ENCODE measurements at places on chromosomes 4 and X. TPM values are rescaled to one million over a fixed set of nuclear protein-coding genes. Genes with fewer than 3 reads are reported as not detected.

DNA sequence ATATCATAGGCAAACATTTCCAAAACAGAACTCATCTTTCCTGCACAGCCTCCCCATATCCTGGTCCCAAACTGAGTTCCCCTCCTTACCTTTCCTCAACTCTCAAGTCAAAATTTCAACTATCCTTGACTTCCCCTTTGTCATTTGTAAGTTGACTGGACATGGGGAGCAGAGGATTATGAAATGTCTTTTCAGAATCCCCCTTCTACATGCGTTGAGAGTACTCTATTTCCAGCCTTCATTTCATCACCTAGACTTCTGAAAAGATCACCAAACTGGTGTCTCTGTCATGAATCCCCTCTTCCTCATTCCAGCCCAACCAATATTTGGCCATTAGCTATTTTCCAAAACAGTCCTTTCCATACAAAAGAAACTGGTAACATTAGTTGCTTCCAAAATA lies 95.2 kb downstream of the SYNPO2 start:
- no peaks in the 10 kb centered on the region for H3K4me1 ChIP-seq
- no peak overlapping the region for H3K4me3 ChIP-seq
- no peak overlapping the region for H3K27ac ChIP-seq
- peaks cover 9% of the 10 kb centered on the region for H3K27me3 ChIP-seq
- no peaks in the 10 kb centered on the region for H3K36me3 ChIP-seq
- DNase-seq: no peak

DNA sequence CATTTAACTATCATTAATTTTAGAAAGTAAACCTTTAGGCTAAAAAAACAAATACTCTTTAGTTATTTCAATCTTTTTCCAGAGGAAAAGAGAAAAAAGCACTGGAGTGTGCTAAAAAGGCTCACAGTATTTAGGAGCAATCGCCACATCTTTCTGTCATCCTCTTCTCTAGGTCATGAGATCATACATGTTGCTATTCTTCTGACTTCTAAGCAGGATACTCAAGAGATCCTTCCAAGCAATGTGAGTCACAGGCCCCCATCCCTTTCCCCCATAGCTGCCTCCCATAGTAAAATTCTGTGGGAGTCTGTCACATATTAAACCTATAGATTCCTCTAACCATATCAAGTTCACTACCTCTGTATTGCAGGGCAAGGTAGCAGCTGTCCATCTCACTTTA lies 7.7 kb downstream of the EDNRA start:
- peak overlapping the region; percentile 81 for H3K27ac ChIP-seq
- DNase-seq: no peak
- H3K27me3 ChIP-seq: no peaks in the 10 kb centered on the region
- H3K4me3 ChIP-seq: no peak overlapping the region

GRCh38 chr4:150782311-150782710 lies 200.4 kb downstream of the MAB21L2 start:
- H3K27me3 ChIP-seq: no peaks in the 10 kb centered on the region
- H3K36me3 ChIP-seq: peaks cover 15% of the 10 kb centered on the region
- peaks cover 8% of the 10 kb centered on the region for H3K4me1 ChIP-seq
- no peak for DNase-seq
- no peak overlapping the region for H3K27ac ChIP-seq

DNA sequence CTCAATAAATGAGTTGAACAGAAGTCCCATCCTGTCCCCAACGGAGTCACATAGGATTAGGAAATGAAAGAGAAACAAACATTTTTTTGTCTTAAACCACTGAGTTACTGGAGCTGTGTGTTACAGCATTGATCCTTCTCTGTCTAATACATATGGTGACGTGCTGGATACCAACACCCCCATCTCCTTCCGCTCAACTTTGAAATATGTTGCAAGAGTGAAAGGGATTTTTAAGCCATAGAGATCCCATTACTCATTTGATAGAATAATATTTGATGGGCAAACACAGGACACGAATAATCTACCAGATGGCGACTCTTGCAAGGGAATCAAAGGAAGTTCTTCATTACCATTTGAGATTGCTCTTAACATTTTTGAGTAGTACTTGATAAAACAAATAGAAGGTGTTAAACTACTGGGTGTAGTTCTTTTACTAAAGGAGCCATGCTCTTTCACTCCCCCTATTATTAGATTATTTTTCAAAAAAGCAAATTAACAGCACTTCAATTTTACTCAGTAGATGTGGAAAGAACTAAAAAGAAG lies 140.5 kb downstream of the PACRGL start:
- no peaks in the 10 kb centered on the region for H3K27me3 ChIP-seq
- no peak for DNase-seq
- no peaks in the 10 kb centered on the region for H3K4me1 ChIP-seq
- no peaks in the 10 kb centered on the region for H3K36me3 ChIP-seq

DNA sequence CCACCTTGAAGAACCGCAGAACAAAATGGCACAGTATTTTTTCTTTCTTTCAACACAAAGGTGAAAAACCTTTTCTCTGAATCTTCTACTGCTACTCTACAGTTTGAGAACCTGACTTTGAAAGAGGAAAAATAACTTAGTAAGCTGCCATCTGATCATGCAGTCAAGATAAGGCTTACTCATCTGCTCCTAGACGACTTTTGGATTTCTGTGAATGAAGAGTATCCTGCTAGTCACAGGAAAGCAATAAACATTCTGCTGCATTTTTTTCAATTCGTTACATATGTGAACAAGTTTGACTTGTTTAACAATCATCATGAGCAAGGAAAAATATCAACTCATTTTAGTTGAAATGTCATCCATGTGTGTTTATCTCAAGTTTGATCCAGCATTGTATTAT lies 25.2 kb downstream of the TIGD2 start:
- no peaks in the 10 kb centered on the region for H3K4me1 ChIP-seq
- no peak for DNase-seq
- no peak overlapping the region for H3K27ac ChIP-seq
- no peaks in the 10 kb centered on the region for H3K27me3 ChIP-seq

GRCh38 chrX:147803948-147804347 lies 107.8 kb upstream of the FMR1 start:
- no peaks in the 10 kb centered on the region for H3K36me3 ChIP-seq
- peaks cover 2% of the 10 kb centered on the region for H3K4me1 ChIP-seq
- H3K27ac ChIP-seq: no peak overlapping the region
- H3K4me3 ChIP-seq: no peak overlapping the region
- no peaks in the 10 kb centered on the region for H3K27me3 ChIP-seq

ARHGAP36 gene
- total RNA-seq: 0.42 TPM

DNA sequence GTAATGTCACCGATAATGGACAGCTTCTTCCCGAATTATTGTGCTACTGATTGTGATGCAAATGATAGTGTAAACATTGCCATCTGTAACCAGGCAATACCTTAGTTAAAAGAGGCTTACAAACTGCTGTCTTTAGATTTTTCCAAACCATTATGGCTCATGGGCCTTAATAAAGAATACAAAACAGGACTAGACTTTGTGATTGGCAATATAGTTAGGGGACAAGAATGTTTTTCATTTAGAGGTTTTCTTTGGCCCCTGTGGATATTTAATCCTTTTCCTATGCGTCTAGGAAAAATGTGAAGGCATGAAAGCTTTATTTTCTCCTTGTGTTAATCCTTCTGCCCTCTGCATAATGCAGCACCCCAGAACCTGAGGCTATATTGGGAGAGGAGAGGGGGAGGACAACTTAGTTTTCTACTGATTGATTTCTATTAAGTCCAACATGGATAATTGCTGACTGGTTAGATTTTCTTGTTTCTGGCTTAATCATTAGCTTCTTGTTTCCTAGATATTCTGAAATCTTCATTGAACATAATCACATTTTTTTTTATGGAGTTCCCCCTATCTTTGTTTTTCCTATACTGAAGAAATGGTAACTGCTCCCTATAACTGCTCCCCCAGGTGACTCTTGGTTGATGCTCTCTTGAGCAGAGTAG lies 1.9 kb downstream of the PRPS1 start:
- H3K36me3 ChIP-seq: peaks cover 1% of the 10 kb centered on the region
- peaks cover 12% of the 10 kb centered on the region for H3K4me1 ChIP-seq
- H3K27me3 ChIP-seq: no peaks in the 10 kb centered on the region
- no peak for DNase-seq
- no peak overlapping the region for H3K27ac ChIP-seq
- peak overlapping the region; percentile 87 for H3K4me3 ChIP-seq

F11 gene
- total RNA-seq: 0.53 TPM

RS1 gene
- not detected for total RNA-seq

DNA sequence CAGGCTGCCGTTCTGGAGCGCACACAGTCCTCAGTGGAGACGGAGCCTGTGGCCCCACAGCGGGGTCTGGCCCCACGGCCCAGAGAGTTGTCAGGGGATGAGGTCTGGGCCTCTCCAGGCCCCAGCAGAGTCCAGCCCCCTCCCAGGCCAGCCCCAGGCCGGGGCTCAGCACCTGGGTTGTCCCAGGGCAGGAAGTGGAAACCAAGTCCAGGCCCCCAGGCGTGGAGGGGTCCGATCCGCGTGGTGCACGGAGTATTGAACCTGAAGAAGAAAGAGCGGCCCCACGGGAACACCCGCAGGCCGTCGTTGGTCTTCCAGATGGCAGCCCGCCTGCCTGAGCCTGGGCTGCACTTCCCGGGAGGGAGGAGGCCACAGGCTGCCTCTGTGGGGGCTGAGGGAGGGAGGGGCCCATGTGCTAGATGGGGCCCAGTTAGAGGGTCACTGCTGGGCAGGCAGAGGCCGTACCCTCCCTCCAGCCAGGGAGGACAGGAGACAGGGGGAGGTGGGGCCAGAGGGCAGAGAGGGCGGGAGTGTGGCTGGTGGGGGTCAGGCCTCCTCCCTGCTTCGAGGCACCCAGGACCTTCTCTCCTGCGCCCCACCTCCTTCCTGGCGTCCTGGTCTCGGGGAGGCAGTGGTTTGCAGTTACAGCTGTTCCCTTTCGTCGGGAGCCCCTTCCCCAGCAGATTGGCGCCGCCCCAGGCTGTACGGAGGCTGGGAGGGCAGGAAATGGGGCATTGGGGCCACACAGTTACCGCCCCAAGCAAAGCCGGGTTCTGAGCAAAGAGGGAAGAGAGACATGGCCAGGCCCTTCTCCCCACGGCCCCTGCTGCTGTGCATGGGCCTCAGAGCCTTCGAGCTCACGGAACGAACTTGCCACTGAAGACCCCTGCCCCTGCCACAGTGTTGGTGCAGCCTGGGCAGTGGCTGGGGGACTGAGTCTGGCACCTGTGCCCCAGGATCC lies 8.1 kb downstream of the HGFAC start:
- H3K4me1 ChIP-seq: peaks cover 4% of the 10 kb centered on the region
- no peak for DNase-seq
- no peaks in the 10 kb centered on the region for H3K27me3 ChIP-seq
- no peak overlapping the region for H3K27ac ChIP-seq
- H3K36me3 ChIP-seq: no peaks in the 10 kb centered on the region

ATOH1 gene
- total RNA-seq: 0.36 TPM

RTL9 gene
- 1.4 TPM for total RNA-seq

KLKB1 gene
- not detected for total RNA-seq

- no peak overlapping the region for H3K4me3 ChIP-seq
- H3K4me1 ChIP-seq: peaks cover 2% of the 10 kb centered on the region
- no peak overlapping the region for H3K27ac ChIP-seq
These were observed 52.5 kb upstream of the ANTXR2 start for GRCh38 chr4:80125252-80126177.

DNA sequence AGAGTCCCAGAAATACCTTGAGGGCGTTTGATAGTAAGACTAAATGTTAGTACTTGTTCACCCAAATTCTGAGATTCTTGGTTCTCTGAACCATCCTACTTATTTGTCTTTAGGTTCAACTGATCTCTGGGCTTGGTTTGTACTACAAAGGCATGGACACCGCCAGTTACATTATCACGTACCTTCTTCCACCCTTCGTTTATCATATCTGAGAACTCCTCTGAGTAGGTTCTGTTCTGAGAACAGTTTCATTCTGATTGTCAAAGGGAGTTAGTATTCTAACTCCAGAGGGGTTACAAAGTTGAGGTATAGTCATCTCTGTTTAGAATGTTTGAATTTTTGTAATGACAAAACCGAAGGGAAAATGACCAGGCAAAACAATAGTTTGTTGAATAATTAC lies 19.3 kb downstream of the ZFX start:
- peak overlapping the region; percentile 72 for H3K27ac ChIP-seq
- no peaks in the 10 kb centered on the region for H3K27me3 ChIP-seq
- H3K4me3 ChIP-seq: no peak overlapping the region
- no peak for DNase-seq

DNA sequence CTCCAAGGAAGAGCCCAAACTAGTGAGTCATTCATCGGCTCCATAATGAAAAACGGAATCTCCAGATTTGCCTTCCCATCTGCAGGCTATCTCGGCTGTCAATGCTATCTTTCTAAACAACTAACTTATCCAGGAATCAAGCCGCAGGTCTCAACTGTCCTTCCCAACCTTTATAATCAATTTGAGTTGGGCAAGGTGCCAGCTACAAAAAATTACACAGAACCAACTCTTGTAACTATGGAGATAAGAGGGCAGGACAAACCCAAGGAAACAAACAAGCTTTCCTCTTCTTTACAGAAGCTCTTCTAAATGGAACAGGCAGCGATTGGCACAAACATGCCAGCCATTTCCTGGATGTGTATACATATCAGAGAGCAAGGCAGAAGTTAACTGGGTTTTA lies 61.2 kb upstream of the RAI2 start:
- no peaks in the 10 kb centered on the region for H3K27me3 ChIP-seq
- H3K4me1 ChIP-seq: no peaks in the 10 kb centered on the region
- no peak for DNase-seq
- H3K27ac ChIP-seq: no peak overlapping the region
- H3K36me3 ChIP-seq: no peaks in the 10 kb centered on the region
- no peak overlapping the region for H3K4me3 ChIP-seq

DNA sequence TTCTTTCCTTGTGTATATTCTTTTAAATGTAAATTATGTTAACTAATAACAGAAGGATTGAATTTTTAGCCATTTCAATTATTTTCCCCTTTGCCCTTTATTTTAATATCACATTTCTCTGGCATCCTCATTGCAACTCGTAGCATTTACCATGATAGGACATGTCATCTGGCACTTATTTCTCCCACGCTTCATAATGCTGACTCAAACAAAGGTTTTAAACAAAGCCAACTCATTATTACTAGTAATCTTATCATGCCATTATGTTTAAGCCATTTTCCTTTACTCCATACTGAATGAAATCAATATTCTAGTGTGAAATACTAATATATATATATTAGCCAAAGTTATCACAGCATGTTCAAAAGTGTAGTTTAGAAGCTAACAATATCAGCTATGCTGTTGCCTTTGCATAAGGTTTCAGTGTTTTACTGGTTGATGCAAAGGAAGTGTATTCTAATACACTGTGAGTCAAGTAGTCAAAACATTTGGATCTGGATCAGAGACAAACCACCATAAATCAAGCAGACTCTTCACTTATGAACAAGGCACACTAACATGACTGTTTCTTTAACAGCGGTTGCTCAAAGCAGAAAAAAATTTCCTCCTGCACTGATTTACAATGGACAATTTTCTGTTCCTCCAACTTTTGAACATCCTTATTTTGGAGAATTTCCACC lies 281.6 kb downstream of the SLC7A11 start:
- no peak for DNase-seq
- no peak overlapping the region for H3K27ac ChIP-seq

ARHGAP6 gene
- total RNA-seq: 1.9 TPM

EXOC1 gene
- 29.1 TPM for total RNA-seq

DNA sequence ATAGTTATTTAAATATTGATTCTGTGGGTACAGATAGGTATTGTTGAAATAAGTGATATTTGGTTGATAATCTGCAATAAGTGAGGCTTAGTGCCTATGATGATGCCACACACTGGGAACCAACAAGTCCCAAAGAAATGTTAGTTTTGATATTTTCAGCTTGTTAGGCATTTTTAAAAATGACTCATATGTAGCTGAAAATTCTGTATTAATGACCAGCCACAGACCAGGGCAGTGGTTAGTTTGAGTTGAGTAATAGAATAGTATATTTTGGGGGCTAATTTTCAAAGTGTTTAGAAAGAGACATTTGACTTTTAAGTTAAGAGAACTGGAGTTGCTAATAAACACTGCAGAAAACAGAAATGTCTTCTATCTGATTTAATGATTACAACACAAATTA lies 9.4 kb downstream of the INTU start:
- H3K4me3 ChIP-seq: no peak overlapping the region
- H3K27me3 ChIP-seq: no peaks in the 10 kb centered on the region

Data from progenitor cell of endocrine pancreas (in vitro differentiated cells).